BE2C (cell line): ENCODE measurements at places on chromosomes 2 and 18.

DNA sequence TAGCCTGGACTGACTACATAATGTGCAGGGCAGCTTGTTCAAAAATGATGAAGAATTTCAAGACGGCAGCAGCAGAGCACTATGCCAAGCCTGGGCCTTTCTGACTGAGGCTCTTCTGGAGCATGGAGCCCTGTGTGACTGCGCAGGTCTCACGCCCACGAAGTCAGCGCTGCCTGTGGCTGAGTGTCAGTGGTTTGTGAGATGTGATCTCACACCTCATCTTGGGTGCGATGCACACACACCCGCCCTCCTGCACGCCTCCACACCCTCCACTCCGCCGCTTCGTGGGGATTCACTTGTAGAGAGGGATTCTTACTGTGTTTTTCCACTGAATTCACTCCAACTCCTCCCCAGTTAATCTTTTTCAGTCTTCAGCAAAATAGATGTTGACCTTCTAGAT is 103.9 kb downstream of the VIT start:
- DNase-seq: no peak

- DNase-seq: no peak
Measured at GRCh38 chr2:29463181-29463900, 348.1 kb downstream of the CLIP4 start.

GRCh38 chr18:59303006-59303405 is 15.4 kb downstream of the CPLX4 start:
- no peak for DNase-seq

DNA sequence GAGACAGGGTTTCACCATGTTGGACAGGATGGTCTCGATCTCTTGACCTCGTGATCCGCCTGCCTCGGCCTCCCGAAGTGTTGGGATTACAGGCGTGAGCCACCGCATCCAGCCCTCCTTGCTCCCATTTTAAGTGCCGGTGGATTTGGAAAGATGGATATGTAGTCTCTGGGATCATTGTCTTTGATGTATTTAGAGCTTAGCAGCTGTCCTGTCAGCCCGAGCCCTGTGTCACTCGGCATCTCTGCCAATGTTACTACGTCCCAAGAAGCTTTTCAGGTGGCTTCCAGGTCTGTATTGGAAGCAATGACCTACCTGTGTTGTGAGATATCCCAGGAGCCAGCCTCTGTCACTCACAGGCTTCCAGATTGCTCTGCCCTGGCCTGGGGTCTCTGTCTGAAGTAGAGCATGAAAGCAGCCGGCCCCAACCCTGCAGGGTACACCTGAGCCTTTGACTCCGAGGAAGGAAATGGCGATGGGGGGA is 35.3 kb downstream of the MAP4K4 start:
- DNase-seq: no peak

- no peak for DNase-seq
Measured at GRCh38 chr18:49591775-49592174, 29.9 kb downstream of the LIPG start.

DNA sequence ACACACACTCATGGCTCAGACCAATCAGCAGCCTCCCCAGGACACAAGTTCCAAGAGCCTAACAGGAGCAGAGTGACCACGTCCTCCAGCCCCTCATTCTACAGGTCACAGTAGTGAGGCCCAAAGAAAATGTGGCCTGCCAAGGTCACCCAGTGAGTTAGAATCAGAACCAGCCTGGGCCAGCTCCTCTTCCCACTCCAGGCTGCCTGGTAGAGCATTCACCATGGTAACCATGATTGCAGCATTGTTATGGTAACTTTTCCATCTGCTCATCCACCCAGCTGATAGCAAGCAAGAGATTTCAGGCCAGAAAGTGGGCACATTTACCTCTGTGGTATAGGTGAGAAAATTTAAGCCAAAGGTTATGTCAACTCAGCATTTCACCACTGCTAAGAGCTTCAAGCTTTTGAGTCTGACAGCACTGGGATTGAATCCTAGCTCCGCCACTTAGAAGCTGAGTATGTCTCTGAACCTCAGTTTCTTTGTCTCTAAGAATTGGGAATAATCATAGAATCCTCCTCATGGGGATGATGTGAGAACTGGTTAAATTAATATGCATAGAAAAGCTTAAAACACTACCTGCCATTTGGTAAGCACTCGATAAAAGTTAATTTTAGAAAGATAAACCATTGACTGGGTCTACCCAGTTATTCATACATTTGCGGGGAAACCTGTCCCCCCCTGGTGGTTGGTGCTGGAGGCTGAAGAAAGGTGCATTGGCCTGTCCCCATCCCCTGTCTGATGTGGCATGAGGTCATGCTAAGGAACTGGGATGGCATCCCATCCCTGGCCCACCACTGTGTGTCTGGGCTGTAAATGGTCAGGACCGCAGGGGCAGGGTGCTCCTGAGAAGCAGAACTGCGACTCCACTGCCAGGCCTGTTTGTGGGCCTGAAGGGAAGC is 181.5 kb downstream of the KLHL29 start:
- DNase-seq: peak; percentile 62

GRCh38 chr2:171004363-171004762 is 75.3 kb downstream of the GORASP2 start:
- no peak for DNase-seq

DNA sequence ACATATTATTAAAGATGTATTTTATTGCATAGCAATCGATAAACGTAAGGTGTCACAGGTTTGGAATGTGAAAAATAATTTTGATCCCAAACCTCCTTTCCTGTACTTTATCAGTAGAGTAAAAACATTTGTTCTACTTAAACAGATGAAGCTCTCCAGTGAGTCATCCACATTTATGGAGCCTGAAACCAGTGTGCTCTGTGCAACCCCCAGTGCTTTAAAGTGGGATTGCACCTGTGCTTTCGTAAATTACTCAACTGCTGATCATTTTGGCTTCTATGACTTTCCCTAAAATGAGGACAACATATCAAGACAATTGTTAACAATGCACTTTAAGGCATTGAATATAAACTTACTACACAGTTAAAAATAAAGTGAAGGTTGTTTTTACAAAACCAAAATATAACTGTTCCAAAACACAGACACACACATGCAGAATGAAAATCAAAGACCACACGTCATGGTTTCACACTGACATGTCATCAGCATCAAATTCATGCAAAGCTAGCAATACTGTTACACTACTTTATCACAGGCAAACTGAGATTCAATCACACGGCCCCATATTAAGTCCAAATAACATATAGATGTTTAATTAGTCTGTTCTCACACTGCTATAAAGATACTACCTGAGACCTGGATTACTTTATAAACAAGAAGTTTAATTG is 9.7 kb downstream of the TMEM18 start:
- no peak for DNase-seq

DNA sequence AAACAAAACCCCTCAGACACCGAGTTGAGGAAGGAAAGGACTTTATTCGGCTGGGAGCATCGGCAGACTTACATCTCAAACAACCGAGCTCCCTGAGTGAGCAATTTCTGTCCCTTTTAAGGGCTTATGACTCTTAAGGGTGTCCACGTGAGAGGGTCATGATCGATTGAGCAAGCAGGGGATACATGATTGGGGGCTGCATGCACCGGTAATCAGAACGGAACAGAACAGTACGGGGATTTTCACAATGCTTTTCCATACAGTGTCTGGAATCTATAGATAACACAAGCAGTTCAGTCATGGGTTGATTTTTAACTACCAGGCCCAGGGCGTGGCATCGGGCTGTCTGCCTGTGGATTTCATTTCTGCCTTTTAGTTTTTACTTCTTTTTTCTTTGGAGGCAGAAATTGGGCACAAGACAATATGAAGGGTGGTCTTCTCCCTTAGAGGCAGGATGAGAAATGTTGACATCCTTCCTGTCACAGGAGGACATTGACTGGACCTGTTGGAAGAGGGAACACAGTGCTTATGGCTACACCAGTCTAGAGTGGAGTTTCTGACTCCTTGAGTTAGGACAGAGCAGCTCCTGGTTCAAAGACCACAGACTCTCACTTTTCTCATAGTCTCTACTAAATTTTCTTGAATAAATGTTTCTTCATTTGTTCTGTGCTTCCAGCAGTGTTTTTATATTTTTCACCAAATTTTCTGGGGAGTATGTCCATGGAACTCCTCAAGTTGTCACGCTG is 35.8 kb downstream of the SPOPL start:
- DNase-seq: no peak

GRCh38 chr2:129499747-129500146 is 479.7 kb upstream of the RAB6C start:
- no peak for DNase-seq

DNA sequence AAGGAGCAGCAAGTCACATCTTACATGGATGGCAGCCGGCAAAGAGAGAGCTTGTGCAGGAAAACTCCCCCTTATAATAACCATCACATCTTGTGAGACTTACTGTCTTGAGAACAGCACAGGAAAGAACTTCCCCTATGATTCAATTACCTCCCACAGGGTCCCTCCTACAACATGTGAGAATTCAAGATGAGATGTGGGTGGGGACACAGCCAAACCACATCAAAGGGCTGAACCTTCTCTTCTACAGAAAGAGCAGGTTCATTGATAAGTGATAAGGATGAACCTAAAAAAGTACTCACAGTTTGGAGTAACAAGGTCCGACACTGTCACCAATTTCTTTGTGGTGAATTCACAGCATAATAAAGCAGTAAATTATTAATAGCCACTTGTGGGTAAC is 422.2 kb upstream of the FSIP2 start:
- no peak for DNase-seq

DNA sequence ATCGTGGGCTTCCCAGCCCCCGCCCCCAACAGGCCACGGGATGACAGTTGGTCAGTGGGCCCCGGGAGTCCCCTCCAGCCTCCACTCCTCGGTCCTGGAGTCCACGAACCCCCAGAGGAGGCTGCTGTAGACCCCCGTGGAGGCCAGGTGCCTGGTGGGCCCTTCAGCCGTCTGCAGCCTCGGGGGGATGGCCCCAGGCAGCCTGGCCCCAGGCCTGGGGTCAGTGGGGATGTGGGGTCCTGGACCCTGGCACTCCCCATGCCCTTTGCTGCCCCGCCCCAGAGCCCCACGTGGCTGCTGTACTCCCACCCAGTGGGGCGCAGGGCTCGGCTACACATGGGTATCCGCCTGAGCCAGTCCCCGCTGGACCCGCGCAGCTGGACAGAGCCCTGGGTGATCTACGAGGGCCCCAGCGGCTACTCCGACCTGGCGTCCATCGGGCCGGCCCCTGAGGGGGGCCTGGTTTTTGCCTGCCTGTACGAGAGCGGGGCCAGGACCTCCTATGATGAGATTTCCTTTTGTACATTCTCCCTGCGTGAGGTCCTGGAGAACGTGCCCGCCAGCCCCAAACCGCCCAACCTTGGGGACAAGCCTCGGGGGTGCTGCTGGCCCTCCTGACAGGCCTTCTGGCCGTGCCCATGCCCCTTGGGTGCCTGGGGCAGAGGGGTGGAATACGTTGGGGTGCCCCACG is 7.6 kb downstream of the NEU4 start:
- no peak for DNase-seq
